ENCODE measurements at places on chromosomes 1 and 21.
A peak's percentile ranks its signal among the peaks of the same experiment; 100 is the strongest.

DNA sequence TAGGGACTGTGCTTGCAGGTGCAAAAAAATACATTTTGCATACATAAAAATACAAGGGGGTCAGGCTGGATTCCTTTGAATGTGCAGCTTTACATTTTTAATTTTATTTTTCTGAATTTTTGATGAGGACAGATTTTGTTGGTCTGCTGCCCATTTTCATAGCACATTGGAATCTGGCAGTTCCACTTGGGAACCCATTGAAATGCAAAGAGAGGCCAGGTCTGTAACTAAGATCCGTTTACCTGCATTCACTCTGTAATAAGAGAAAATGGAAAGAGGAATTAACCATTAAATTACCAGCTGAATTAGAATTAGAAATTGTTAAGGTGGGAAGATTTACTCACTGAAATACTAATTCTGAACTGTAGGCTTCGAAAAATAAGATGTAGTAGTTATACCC is 221.6 kb downstream of the DAB1 start:
- no peak for DNase-seq

- DNase-seq = no peak
Measured at GRCh38 chr1:30840904-30841598, 67.5 kb downstream of the SDC3 start.

DNA sequence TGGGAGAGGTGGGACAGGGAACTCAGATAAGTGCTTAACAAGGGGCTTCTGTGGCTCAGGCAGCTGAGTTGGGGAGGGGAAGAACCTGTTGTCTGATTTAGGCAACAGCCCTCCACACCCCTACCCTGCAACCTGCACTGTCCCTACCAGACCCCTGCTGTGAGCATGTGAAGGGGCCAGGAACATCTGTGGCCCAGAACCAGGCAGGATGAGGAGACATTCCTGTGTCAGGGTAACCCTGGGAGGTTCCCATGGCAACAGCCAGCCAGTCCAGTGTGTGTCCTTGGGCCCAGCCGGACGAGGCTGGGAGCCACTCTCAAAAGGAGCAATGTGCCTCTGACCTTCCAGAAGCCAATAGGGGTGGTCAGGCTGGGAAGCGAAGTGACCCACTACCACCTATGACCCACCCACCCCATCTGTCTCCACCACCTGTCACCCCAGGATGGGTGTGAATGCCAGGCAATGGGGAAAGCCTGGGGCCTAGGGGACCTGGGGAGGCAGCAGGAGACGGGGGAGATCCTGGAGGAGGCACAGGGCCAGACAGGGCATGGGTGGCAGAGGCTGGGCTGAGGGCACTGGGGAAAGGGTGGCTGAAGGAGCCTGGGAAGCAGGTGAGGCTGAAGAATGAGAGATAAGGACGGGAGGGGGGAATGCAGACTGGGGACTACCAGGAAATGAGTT is 5.0 kb upstream of the PMVK start:
- DNase-seq = no peak

DNA sequence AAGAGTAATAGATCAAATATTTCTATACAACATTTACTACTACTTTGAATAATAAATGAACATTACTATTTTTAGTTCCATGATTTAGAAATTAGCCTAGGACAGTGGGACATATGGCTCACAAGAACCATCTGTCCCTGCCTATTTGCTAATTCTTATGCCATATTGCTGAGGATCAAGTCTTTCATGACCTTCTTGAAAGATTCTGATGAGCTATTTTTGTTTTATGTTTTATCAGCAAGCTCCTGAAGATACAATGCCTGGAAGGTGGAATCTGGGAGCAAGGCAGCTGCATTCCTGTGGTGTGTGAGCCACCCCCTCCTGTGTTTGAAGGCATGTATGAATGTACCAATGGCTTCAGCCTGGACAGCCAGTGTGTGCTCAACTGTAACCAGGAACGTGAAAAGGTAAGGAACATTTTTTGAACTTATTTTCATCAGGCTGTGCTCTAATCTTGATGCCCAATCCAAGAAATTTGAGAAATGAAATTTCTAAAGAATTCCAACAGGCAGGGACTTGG is 326.7 kb downstream of the PAPPA2 start:
- no peak for DNase-seq

DNA sequence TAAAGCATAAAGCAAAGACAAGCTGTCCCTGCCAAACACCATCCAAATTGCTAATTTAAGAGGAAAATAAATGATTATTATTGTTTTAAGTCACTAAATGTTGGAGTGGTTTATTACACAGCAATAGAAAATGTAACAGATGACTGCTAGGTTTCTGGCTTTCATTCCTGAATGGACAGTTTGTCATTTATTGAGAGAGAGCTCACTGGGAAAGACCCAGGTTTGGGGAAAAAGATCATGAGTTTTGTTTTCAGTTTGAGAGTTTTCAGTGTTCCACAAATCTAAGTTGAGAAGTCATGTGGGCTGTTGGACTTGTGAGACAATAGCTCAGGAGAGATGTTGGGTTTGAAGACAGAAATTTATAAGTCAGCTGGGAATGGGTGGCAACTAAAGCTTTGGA is 5.4 kb downstream of the GPA33 start:
- DNase-seq = no peak

- no peak for DNase-seq
Measured at GRCh38 chr1:245645894-245646293, 491.1 kb downstream of the KIF26B start.

- no peak for DNase-seq
Measured at GRCh38 chr1:230519246-230519645, 93.1 kb upstream of the PGBD5 start.

GRCh38 chr1:111654839-111655238 is 35.2 kb downstream of the RAP1A start:
- DNase-seq = no peak

DNA sequence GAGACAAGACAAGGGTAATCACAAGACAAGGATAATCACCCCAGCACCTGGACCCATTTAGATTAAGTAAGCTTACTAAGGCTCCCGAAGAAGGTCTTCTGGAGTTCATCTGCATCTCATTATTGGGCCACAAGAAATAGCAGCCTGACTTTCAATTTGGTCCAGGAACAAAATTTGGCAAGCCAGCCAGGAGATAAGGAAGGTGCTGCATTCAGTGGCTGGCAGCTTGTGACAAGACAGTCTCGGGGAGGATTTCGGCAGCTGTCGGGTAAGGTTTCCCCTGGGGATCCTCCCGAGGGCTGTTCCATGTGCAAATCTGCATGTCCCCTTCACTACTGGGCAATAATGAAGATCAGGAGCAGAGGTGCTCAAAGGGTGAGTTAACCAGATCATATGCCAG is 195.2 kb downstream of the FCRL5 start:
- no peak for DNase-seq

DNA sequence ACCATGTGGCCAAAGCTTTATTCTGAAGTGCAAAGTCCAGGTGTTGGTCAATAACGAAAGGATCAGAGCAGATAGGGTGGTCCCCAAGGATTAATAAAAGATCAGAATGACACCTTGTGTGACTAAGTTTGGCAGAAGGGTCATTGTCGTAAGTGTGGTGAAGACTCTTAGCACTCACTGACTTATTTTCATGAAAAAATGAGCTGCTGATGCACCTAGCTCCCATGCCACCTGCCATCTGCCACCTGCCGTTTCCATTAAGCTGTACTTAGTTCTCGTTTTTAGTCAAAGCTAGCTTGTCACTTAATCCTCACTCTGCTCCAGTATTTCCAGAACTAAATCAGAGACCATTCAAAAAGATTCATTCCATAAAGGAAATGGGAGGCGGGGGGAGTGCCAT is 112.6 kb downstream of the SEC16B start:
- no peak for DNase-seq

GRCh38 chr1:218357211-218357892 is 12.2 kb downstream of the TGFB2 start:
- no peak for DNase-seq

- no peak for DNase-seq
Measured at GRCh38 chr1:39485046-39485803, 6.2 kb upstream of the BMP8A start.

DNA sequence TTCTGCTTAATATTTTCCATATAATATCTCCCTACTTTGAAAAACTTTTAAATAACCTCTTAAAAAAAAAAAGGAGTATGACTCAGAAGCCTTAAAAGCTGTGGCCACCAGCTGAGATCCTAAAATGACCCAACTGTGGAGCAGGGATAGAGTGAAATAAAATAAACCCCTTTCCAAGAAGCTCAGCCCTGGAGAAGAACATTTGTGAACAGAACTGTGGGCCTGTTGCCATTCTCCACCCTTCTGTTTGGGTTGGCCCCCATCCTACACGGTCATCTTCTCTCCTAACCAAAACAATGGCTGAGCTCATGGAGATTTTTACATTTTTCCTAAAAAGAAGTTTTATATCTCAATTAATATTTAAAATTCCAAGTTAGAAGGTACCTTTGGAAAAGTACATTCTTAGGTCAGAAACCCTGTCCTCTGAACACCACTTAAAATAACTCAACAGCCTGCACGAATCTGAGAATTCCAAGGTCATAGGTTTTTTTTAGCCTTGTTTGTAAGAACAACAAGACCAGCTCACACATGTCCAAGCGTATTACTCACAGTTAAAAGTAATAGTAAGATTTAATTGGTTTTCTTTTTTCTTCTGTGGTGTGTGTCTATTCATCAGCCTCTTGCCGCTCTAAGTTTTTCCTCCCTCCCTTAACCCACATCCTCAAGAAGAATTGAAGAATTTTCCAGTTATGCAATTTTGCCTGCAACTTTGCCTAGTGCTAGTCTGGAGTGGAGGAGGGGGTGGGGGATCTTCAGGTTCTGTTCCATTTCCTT is 107.7 kb upstream of the ERRFI1 start:
- peak; percentile 86 for DNase-seq

DNA sequence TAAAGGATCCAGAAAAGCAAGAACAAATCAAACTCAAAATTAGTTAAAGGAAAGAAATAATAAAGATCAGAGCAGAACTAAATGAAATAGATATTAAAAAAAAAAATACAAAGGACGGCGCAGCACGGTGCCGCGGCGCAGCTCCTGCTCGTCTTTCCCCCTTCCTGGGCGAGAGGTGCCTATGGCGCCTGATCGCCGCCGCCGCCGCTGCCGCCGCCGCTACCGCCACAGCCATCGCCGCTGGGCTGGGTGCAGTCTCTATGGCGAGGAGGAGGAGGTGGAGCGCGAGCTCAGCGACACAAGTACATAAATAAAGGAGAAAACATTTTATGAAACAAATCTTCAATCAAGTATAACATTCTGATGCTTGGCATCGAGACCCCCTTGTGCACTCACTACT is 77.6 kb upstream of the VANGL1 start:
- DNase-seq = no peak

- DNase-seq = no peak
Measured at GRCh38 chr1:21852282-21853130, 40.4 kb downstream of the LDLRAD2 start.

- no peak for DNase-seq
Measured at GRCh38 chr1:71780681-71781080, 501.7 kb downstream of the NEGR1 start.

- no peak for DNase-seq
Measured at GRCh38 chr1:203239081-203239480, 9.6 kb upstream of the CHIT1 start.

DNA sequence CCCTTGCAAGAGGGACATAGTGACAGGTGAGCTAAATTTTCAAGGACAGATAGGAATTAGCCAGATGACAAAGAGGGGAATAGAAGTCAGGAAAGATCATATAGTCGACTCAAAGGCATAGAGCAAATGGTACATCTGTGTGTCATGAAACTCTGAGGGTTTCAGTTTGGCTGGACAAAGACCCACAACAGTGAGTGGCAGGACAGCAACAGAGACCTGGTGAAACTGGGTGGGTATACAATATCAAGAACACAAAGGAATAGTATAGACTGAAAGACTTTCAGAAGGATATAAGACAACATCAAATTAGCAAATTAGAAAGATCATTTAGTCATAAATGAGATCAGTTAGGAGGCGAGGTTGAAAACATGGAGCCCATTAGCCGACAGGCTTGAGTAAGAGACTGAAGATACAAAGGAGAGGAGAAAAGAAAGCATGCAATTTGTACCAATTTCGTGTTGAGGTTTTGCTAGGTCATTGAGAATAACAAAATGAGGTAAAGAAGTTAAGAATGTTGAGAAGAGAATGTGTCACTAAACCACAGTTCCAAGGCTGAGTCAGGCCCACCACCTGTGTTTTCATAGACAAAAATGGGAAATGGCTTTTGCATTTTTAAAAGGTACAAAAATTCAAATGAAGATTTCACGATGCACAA is 213.8 kb downstream of the HHIPL2 start:
- no peak for DNase-seq

DNA sequence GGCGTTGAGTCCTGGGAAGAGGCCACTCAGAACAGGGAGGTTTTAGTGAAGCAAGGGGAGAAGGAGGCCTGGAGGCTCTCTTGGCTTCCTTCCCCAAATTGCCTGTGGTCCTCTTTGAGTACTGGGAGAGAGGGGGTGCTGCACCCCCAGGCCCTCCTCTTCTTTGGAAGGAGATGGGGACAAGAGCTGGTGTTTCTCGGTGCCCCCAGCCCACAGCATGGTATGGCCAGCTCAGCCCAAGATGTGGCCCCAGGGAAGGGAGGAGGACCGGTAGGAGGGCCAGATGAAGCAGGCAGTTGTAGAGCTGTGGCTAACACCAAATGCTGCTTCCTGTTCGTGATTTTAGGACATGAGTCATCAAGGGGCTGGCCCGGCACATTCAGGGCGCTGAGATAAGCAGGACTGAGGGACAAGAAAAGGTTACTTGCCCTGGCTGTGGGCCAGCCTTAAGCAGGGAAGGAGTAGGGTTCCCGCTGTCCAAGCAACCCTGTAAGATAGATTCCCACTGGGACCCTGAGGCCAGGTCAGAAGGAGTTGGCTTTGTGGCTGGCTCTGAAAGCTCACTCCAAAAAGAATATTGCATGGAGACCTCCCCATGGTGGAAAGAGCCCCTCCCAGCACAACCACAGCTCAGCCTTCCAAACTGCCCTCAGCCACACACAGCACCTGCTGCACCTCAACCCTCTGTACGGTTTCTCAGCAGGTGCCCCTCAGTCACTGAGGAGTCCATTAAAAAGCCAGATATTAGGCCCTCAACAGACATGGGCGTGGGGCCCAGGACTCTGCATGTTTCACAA is 4.9 kb upstream of the TNFRSF1B start:
- peak; percentile 91 for DNase-seq
